NCI-H1436 treated with DMSO at 0.1 percent for 48 hours (cell line): ENCODE measurements at places on chromosomes 5 and 9.

GRCh38 chr9:16197578-16198370 is 644.9 kb downstream of the CCDC171 start:
- DNase-seq: no peak

- DNase-seq: no peak
These were observed 10.0 kb downstream of the MEF2C start for GRCh38 chr5:88872971-88873370.

GRCh38 chr9:93299418-93300174 is 115.7 kb downstream of the WNK2 start:
- no peak for DNase-seq

DNA sequence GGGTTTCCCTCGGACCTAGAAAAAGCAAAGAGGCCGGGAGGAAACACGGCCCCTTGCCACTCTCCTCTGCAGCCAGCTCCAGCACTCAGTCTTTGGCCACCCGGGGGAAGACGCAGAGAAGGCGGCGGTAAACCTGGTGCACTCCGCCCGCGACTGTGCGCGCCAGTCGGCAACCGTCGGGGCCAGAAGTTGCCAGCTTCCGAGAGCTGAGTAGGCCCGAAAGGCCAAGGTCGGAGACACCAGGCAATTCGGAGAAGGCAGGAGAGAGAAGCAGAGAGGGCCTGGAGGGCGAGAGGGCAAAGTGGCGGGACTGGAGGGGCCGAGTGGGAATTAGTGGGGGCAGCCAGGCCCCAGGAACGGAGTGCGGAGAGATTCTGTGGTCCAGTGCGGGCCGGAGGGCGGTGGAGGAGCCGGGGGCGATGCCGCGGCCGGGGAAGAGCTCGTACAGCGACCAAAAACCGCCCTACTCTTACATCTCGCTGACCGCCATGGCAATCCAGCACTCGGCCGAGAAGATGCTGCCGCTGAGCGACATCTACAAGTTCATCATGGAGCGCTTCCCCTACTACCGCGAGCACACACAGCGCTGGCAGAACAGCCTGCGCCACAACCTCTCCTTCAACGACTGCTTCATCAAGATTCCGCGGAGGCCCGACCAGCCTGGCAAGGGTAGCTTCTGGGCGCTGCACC is at the start of gene FOXB2:
Gene FOXB2 (plus strand): TSS at position 420 of the 690 bp plus-strand sequence. CDS start 0 bp downstream, at position 420.
- DNase-seq: no peak

DNA sequence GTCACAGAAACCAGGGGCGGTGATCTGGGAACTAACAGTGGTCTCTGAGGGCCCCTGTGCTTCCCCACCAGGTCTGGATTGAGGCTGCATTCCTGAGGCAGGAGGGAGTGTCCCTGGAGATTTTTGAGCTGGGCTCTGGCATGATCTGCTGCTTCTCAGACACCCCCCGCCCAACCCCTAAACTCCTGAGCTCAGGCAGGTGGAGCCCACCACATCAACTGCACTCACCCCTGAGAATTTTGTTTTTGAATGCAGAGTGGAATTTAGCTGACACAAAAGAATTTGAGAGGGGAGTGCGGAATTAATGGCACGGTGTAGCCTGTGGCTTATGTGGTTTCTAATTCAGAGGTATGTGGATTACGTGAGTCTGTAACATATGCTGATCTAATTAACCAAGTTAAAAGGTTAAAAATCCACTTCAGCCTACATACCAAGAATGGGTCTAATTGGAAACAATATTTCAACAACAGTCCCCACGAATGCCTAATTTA is 23.9 kb upstream of the CTSL start:
- no peak for DNase-seq

- no peak for DNase-seq
These were observed 9.5 kb downstream of the GPSM1 start for GRCh38 chr9:136336881-136337280.

GRCh38 chr5:150081541-150082283 is 4.6 kb downstream of the CSF1R start:
- no peak for DNase-seq

GRCh38 chr9:135525241-135526088 is 4.2 kb downstream of the LCN1 start:
- no peak for DNase-seq

GRCh38 chr5:166788050-166788449 is 1503.4 kb upstream of the WWC1 start:
- DNase-seq: no peak

GRCh38 chr5:60597572-60598320 is 102.2 kb downstream of the DEPDC1B start:
- DNase-seq: no peak
